Activated CD4-positive, alpha-beta T cell treated with anti-CD3 and anti-CD28 coated beads for 36 hours (primary cell): ENCODE measurements at places on chromosomes 4 and X. TPM values are rescaled to one million over a fixed set of nuclear protein-coding genes. Genes with fewer than 3 reads are reported as not detected.

The SULT1E1 gene
- not detected for total RNA-seq

The PDK3 gene
- total RNA-seq = 47.7 TPM

GRCh38 chrX:66017659-66018170 lies 22.2 kb downstream of the VSIG4 start:
- no peaks in the 10 kb centered on the region for H3K27me3 ChIP-seq
- no peak for DNase-seq
- peaks cover 73% of the 10 kb centered on the region for H3K4me1 ChIP-seq
- H3K36me3 ChIP-seq = no peaks in the 10 kb centered on the region

- H3K4me1 ChIP-seq = peaks cover 72% of the 10 kb centered on the region
- peak overlapping the region; percentile 97 for H3K27ac ChIP-seq
- H3K27me3 ChIP-seq = no peaks in the 10 kb centered on the region
Measured at GRCh38 chrX:2710041-2710840, 19.1 kb downstream of the CD99 start.

GRCh38 chr4:1851575-1852410 lies 4.2 kb downstream of the LETM1 start:
- no peaks in the 10 kb centered on the region for H3K27me3 ChIP-seq
- H3K27ac ChIP-seq = peak overlapping the region; percentile 19
- peaks cover 18% of the 10 kb centered on the region for H3K36me3 ChIP-seq
- H3K4me3 ChIP-seq = no peak overlapping the region
- no peak for DNase-seq
- peaks cover 38% of the 10 kb centered on the region for H3K4me1 ChIP-seq

DNA sequence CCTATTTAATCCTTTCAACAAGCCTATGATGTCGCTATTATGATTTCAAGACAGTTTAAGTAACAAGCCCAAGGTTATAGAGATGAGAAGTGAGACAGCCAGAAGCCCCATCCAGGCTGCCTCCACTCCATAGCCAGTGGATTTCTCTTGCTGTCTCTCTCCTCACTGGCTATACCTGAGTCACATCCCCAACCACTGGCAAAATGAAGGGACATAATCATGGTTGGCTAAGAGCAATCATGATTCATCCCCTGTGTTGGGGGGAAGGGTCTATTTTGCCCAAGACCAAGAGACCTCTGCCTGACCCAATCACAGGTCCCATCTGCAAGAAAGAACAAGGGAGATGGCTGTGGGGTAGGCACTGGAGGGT lies 334.9 kb upstream of the GATB start:
- peaks cover 2% of the 10 kb centered on the region for H3K36me3 ChIP-seq
- no peak for DNase-seq
- H3K27me3 ChIP-seq = no peaks in the 10 kb centered on the region
- peaks cover 67% of the 10 kb centered on the region for H3K4me1 ChIP-seq
- H3K27ac ChIP-seq = peak overlapping the region; percentile 34
